Daoy (cell line): ENCODE measurements at places on chromosomes 2 and 18.

DNA sequence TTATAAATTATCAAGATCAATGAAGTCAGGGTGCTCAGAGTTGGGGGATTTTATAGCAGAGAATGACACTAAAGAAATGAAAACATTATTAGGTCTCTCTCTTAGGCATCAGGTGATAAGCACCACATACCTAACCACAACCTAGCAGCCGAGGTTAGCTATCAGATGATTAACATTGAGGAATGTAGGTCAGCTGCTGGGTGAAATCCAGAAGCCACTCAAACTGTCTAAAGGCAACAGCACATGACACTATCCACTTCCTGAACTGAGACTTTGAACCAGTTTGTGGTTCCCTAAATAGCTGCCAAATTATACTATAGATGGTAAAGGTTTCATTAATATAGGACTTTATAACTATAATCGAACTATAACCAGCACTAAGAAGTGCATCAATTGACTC, 4.7 kb downstream of the EPG5 start:
- DNase-seq, result peak; percentile 83

- no peak for DNase-seq
These were observed 301.2 kb downstream of the AGPS start for GRCh38 chr2:177693658-177694339.

- DNase-seq, result no peak
These were observed 71.2 kb upstream of the ODC1 start for GRCh38 chr2:10519394-10519740.

DNA sequence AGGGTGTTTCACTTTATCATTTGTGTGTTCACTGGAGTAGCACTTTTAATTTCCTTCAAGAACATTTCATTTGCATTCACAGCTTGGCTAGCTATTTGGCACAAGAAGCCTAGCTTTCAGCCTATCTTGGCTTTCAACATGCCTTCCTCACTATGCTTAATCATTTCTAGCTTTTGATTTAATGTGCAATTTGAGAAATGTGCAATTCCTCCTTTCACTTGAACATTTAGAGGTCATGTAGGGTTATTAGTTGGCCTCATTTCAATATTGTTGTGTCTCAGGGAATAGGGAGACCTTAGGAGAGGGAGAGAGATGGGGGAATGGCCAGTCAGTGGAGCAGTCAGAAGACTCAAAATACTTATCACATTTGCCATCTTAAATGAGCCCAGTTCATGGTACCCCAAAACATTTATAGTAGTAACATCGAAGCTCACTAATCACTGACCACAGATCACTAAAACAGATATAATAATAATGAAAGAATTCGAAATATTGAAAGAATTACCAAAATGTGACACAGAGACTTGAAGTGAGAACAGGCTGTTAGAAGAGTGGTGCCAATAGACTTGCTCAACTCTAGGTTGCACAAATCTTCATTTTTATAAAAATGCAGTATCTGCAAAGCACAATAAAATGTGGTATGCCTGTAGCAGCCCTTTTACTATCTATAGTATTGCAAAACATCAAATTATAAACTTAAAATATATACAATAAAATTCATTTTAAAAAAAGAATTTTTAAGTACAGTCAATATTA, 561.2 kb downstream of the METTL4 start:
- no peak for DNase-seq

DNA sequence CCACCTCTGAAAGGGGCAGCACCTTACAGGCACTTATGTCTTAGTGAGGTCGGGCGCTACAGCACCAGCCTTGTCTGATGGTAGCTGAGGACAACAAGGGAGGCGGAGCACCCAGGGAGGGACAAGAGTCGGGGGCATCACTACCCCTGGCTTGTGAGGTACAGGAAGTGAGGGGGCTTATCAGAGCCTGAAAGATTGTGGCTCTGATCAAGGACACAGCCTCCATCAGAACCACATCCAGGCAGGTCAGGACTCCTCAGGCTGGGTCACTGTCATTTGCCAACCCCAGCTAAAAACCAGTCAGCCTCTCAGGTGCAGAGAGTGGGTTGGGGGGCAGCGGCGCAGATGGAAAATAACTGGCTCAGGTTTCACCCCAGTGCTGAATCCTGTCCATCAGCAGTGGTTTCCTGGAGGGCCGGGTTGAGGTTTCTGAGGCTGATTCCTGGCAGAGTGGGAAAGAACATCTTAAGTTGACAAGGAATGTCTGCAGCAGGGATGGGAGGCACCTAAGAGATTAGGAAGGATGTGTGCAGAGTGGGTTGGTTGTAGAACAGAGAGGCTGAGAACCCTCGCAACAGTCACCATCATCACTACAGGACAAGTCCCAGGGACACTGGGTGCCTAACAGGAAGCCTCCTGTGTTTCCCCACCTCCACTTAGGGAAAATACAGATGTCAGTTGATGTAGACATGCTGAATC, 45.3 kb downstream of the FBLN7 start:
- no peak for DNase-seq

DNA sequence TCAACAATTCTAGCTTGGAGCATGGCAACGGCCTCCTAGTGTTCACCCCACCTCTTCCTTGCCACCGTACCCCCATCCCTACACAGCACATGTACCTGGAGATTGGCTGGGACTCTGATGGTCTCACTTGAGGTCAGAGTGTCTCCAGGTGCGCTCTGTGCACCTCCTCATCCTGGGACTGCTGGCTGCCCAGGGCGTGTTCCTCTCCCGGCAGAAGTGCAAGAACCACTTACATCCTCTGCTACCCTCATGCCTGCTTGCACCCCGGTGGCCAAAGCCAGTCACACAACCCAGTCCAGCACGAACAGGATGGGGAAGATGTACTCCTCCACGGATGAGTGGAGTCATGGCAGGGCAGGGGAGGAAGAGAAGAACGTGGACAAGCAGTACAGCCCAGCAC, 151.5 kb downstream of the ASB1 start:
- no peak for DNase-seq

DNA sequence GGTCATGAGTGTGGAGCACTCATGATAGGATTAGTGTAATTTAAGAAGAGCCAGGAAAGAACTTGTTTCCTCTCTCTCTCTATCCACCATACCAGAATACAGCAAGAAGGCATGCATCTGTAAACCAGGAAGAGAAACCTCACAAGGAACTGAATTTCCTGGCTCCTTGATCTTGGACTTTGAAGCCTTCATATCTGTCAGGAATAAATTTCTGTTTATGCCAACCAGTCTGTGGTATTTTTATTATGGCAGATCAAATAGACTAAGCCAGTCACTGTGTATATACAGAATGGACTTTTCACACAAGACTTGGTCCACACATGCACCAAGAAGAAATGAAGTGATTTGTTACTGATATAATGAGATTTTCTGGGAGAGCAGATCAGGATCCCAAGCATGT, 930.1 kb upstream of the TMEFF2 start:
- DNase-seq, result no peak

- no peak for DNase-seq
These were observed 59.1 kb downstream of the SAP130 start for GRCh38 chr2:127968610-127969339.

DNA sequence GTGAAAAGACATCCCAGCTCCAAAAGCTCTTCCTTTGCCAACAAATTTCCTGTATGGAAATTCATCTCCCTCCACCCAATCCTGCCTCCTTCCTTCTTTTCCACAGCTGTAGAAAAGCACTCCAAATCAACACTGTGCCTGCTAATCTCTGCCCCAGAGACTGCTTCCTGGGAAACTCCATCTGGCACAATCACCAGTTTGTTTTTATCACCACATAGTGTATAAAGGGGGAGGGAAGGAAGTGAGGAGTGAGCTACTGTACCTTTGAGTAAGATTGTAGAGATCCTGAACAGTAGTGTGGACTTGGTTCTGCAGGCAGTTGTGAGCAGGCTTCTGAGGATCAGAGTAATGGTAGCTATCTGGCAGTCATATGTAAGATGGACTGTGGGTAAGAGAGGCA, 14.7 kb upstream of the FAM237A start:
- DNase-seq, result no peak

- no peak for DNase-seq
These were observed 29.0 kb downstream of the CENPO start for GRCh38 chr2:24822049-24822706.

DNA sequence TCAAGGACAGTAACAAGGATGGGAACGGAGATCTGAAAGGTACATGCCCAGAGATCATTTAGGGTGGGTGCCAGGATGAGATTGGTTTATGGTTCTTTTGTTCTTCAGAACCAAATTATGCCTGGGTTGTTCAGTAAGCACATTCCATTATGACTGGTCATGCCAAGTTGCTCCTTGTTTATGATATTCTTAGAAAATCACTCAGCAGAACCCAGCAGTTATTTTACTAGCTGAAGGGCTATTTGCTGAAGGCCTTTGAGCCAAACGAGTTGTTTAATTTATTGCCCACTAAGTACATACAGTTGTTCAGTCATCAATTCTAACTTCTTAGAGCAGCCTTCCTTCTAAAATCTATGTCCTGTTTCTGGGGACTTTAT, 635 bp downstream of the SLC3A1 start:
- DNase-seq, result no peak

DNA sequence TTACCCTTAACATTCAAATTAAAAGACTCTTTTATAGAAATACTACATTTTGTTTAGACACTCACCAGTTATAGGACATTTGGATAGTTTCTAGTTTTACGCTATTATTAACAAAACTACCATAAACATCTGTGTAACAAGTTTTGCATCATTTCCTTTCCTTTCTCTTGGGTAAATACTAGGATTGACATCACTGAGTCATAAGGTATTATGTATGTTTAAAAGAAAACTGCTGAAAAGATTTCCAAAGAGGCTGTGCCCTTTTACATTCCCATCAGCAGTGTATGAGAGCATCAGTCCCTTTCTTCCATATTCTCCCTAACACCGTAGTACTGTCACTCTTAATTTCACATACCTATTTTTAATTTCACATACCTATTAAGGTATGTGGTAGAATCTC, 130.6 kb downstream of the USP34 start:
- DNase-seq, result no peak

DNA sequence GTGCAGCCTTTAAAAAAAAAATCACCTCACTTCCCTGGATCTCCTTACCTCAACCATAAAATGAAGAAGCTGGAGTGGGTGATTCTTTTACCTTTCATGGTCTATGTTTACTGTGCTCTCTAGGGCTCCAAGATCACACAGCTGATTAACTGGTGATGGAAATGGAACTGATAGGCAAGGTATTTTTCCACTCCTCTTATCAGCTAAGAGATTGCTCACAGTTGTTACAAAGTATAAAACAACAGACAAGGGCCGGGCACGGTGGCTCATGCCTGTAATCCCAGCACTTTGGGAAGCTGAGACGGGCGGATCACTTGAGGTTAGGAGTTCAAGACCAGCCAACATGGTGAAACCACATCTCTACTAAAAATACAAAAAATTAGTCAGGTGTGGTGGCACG, 14.5 kb downstream of the RPS27A start:
- no peak for DNase-seq

GRCh38 chr2:104378853-104379374, 475.0 kb upstream of the POU3F3 start:
- peak; percentile 72 for DNase-seq

GRCh38 chr18:14961991-14962390, 214.0 kb downstream of the ANKRD30B start:
- DNase-seq, result no peak

- DNase-seq, result no peak
These were observed 168.5 kb downstream of the DPP4 start for GRCh38 chr2:161905389-161906046.

DNA sequence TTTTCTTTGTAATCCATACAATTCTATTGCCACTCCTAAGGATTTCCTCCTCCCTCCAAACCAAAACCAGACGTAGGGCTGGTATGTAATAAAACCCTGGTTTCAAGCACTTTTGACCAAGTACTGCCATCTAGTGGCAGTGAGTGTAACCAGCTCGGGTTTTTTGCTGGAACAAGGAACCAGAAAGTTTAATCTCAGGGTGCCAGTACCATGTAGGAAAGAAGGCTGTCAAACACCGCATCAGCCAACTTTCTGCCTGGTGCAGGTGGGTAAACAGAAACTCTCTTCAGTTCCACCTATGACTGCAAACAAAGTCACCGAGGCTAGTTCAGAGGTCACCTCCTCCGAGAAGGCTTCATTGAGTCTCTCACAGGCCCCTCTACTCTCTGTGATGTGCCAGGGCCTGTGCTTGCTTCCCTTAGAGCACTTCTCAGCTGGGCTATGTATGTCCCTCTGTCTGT, 10.2 kb upstream of the THNSL2 start:
- DNase-seq, result peak; percentile 47

- no peak for DNase-seq
These were observed 776.1 kb upstream of the ID2 start for GRCh38 chr2:7905756-7906155.

- DNase-seq, result no peak
These were observed 57.6 kb upstream of the REL start for GRCh38 chr2:60823694-60824305.

DNA sequence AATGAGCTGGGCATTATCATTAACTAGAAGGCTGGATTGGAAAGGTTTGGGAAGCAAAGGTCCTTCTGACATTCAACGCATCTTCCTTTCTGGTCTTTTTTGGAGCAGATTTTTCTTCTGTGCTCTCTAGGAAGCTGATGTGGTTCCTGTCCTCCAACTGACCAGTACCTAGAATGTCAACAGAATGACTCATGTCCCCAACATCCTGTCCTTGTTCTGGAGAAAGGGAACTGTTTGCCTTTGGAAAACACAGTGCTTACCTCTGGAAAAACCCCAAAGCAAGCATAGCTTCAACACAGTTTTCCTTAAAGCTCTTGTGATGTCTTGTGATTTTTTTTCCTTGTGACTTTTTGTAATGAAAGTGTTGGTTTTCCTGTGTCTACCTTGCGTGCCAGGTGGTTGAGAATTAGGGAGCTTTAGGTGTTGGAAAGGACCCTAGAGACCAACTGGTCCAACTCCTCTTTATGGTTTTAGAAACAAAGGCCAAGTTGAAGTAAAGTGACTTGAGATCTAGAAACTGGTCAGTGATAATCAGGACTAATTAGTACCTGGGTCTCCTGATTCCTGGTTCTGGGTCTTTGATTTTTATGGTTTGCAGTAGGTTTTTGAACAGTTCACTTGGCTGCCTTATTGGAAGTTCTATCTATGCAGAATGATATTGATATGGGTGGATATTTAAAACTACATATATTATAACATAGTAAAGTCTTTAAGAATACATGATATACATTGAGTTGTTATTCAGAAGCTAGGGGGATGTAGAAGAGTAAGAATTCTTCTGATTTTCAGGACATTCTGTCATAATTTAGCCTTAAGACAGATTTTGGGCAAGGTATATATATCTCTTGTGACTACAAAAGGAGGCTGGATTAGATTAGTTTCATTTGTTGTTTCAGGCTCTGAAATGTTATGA, 70.5 kb downstream of the FMNL2 start:
- peak; percentile 43 for DNase-seq

- DNase-seq, result no peak
These were observed 5.1 kb upstream of the KCMF1 start for GRCh38 chr2:84965827-84966226.
